ENCODE measurements at places on chromosomes 16 and 17. TPM values are rescaled to one million over a fixed set of nuclear protein-coding genes. Genes with fewer than 3 reads are reported as not detected.

Gene GAS2L2
- polyA plus RNA-seq, result not detected

Gene DPEP3
- polyA plus RNA-seq, result not detected

GRCh38 chr16:728131-728889 lies 1.4 kb downstream of the HAGHL start:
- no peak for DNase-seq

Gene KRT16
- not detected for polyA plus RNA-seq

Gene NPIPA3
- polyA plus RNA-seq, result 1.4 TPM

Gene TP53TG3F
- polyA plus RNA-seq, result not detected

Gene MAP1LC3B
- polyA plus RNA-seq, result 77.9 TPM

DNA sequence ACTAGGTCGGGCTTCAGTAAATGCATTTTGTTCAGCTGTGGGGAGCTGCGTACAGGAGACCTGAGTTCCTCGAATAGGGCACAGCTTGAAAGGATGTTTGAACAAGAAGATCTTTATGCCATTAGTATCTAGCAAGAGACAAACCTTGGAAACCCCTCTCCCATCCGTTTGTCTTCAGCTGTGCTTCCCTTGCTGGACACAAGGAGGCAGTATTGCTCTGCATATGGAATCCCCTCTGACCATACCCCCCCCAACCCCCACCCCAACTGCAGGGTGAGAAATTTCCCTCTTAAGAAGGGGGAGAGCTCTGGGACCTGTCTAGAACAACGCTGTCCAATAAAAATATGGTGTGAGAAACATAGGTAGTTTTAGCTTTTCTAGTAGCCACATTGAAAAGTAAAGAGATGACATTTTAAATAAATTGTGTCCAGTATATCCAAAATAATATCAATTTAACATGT lies 1.6 kb downstream of the MRM1 start:
- peak; percentile 29 for DNase-seq

Gene RAP1GAP2
- 2.8 TPM for polyA plus RNA-seq

Gene EXOSC6
- 8.5 TPM for polyA plus RNA-seq

Gene GRIN2C
- 0.01 TPM for polyA plus RNA-seq

Gene CLDN7
- polyA plus RNA-seq, result 0.84 TPM

Gene ETV4
- 6.7 TPM for polyA plus RNA-seq

GRCh38 chr16:11686713-11687380 lies 18.6 kb downstream of the SNN start:
- no peak for DNase-seq

GRCh38 chr16:53945996-53946395 lies 242.0 kb downstream of the FTO start:
- DNase-seq, result peak; percentile 23

- DNase-seq, result no peak
Observed at GRCh38 chr16:12681653-12682052, 122.0 kb downstream of the CPPED1 start.

Gene TTLL6
- 0.04 TPM for polyA plus RNA-seq

DNA sequence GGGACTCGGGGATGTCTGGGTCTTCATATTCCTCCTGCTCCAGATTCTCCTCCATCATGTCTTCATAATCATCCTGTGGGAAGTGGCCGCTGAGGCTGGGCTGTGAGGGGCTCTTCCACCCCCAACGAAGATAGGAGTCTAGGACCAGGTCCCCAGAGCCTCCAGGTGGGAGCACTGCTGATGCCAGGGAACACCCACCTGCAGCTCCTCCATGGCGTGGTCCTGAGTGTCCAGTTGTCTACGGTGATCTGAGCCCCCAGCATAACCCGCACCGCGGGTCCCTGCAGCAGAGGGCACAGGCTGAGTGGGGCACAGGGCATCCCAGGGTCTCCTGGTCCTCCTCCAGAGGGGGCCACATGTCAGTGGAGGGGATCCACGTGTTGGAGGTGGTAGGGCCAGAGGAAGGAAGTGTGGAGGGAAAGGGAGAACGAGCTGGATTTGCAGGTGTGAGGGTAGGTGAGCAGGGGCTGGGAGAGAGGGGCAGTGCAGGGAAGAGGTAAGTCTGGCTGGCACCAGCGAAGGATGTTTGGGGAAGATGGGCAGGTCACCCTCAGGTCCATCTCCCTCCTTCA lies 5.2 kb downstream of the SLC4A1 start:
- DNase-seq, result no peak

DNA sequence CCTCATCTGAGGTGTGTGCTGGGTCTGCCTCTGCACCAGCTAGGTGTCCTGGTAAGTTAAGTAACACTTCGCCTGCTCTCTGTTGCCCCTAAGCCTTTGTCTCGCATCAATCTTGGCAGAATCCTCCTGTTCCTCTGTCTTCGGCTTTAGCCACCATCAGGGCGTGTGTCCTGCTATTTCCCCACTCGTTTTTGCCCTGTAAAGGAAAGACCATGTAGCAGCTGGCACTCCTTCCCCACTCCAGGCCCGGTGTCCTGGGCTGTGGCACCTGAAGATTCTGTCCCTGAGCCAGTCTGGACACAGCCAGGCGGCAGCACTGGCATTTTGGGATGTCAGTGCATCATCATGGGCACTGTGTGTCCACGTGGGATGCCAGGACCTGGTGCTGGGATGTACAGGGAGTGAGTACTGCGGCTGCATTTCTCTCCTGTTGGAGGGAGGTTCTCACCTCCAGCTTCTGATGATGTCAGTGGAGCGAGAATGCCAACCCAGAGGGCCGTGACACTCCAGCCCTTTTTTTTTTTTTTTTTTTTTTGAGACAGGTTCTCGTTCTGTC lies 26.2 kb upstream of the FOXK2 start:
- DNase-seq, result no peak

Gene DHX58
- polyA plus RNA-seq, result 2.0 TPM

- no peak for DNase-seq
Observed at GRCh38 chr17:68249354-68249765, 1.5 kb downstream of the AMZ2 start.

- no peak for DNase-seq
Observed at GRCh38 chr17:17112628-17113200, 70.5 kb downstream of the MPRIP start.

- no peak for DNase-seq
Observed at GRCh38 chr16:88973007-88973410, 4.0 kb downstream of the CBFA2T3 start.

Gene TAC4
- not detected for polyA plus RNA-seq

Measured in AG04450 (cell line).